Activated CD4-positive, CD25-positive, alpha-beta regulatory T cell (primary cell): ENCODE measurements at places on chromosomes 3 and 15.

- no peak for DNase-seq
These were observed 46.1 kb downstream of the FBLN2 start for GRCh38 chr3:13594991-13595421.

DNA sequence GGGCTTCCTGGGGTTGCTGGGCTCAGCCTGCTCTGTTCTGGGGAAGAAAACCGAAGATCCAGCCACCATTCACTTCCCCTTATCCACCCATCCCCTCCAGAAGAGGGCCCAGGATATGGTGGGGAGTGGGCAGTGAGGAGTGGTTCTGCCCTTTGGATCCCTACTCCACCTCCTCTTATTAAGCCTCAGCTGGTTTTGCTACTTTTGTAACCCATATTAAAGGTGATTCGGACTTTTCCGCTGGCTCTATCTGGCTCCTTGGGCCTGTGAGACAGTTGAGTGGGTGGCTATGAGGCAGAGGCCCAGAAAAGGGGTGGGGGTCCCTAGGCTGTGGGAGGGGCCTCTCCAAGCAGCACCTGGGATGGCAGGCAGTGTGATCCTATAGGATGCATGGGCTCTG, 33.8 kb downstream of the NBEAL2 start:
- no peak for DNase-seq

DNA sequence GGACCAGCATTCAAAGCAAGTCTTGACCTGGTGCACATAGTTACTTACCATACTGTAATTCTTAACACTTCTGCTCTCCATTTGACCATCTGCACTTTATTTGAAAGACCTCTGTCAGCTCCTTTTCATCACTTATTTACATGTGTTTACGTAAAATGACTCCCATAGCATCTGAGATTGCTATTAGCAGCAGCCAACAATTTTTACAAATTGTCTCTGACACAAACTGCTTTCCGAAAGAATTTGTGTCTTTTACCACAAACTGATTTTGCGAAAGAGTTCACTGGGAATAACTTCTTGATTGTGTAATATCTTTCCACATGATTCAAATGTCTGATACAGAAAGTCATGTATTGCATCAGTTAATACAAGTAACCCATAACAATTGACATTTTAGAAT, 144.1 kb upstream of the PEX5L start:
- DNase-seq: no peak

DNA sequence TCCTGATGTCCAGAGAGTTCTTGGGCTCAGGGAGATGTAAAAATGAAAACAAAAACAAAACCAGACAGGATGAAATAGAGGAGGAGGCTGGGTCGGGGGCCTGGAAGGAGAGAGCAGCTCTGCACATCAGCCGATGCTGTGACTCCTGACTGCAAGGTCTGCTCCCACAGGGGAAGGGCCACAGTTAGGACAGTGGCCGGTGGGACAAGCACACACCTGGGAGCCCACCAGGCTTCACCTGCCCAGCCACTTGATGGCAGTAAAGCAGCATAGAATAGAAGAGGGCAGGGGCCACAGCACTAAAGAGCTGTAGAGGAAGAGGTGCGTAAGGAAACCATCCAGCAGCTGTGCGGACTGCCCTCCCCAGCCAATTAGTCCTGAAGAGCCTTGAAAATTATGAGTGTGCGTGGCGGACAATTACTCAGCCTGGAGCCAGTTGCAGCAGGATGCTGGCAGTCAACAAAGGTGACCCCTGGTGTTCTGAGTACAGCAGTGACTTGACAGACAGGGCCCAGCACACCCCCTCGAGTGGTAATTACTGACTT, 29.8 kb downstream of the ALS2CL start:
- no peak for DNase-seq

DNA sequence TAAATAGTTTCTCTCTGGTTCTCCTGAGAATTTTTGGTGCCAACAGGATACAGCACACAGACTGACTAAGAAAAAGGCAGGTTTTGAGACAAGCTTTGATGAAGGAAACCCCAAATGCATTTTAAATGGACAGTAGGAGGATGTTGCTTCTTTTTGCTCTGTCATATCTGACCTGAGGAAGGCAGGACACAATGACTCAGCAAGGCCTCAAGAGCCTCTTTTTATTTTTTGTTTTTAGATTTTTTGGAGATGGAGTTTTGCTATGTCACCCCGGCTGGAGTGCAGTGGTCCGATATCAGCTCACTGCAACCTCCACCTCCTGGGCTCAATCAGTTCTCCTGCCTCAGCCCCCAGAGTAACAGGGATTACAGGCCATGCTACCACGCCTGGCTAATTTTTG, 16.9 kb upstream of the KNG1 start:
- DNase-seq: no peak

DNA sequence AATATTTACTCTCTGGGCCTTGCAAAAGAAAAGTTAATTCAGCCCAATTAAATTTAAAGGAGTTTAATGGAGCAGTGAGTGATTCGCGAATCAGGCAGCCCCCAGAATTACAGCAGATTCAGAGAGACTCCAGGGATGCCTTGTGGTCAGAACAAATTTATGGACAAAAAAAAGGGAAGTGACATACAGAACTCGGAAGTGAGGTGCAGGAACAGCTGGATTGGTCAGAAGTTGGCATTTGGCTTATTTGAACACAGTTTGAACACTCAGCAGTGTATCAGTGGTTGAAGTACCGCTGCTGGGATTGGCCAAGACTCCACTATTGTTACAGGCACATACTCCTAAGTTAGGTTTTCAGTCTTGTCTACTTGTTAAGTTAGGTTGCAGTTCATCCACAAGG, 145.0 kb upstream of the GAP43 start:
- DNase-seq: no peak

- DNase-seq: no peak
These were observed 25.8 kb upstream of the PAQR5 start for GRCh38 chr15:69272891-69273290.

- DNase-seq: no peak
These were observed 88.8 kb upstream of the ARHGEF3 start for GRCh38 chr3:56890448-56891091.

DNA sequence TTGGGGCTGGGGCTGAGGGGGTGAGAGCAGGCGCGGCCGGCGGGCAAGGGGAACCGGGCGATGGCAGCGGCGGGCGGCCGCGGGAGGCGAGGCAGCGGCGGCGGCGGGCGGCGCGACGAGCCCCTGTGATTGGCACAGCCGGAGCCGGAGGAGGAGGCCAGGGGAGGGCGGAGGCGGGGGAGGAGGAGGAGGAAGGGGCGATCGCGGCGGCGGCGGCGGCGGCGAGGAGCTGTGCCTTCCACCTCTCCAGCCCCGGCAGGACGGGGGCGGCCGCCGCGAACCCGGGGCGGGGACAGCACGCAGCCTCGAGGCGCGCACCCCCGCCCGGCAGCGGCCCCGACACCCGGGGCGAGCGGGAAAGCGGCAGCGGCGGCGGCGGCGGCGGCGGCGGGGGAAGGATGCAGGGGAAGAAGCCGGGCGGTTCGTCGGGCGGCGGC, at the start of gene SLCO3A1:
TSS of gene SLCO3A1 (plus strand) at position 198 of the 437 bp plus-strand sequence.
- DNase-seq: peak; percentile 66

GRCh38 chr15:78842519-78842918, 30.2 kb upstream of the MORF4L1 start:
- DNase-seq: no peak

DNA sequence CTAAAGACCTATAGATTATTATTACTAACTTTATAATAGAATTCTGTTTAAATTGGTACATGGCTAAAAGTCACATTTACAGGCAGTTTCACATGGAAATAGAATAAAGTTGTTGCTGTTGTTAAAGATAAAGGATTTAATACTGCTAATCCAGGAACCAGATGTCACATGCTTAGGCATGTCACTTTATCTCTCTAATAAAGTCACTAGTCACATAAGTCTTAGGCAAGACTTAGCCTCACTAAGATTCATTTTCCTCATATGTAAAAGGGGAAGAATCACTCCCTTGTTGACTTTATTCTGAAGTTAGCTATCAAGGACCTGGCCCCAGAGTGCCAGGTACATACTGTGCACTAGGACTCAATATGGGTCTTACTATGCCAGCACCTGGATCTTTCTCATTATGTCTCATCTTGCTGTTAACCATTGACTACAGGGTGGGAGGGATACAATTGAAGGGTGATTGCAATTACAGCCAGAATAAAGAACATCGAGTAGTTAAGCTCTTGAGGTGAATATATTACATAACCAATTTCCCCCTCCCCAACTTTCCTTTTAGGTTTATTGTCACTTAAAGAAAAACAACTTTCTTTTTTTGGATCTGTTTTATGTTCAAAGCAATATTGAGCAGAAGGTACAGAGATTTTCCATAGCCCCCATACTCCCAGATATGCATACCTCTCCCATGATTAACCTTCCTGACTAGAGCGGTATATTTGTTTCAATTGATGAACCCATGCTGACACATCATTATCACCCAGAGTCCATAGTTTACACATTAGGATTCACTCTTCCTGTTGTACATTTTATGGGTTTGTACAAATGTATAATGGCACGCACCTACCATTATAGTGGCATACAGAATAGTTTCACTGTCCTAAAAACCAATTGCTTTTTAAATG, 36.6 kb downstream of the LNP1 start:
- no peak for DNase-seq

GRCh38 chr3:145015253-145015652, 1043.6 kb downstream of the DIPK2A start:
- DNase-seq: no peak

DNA sequence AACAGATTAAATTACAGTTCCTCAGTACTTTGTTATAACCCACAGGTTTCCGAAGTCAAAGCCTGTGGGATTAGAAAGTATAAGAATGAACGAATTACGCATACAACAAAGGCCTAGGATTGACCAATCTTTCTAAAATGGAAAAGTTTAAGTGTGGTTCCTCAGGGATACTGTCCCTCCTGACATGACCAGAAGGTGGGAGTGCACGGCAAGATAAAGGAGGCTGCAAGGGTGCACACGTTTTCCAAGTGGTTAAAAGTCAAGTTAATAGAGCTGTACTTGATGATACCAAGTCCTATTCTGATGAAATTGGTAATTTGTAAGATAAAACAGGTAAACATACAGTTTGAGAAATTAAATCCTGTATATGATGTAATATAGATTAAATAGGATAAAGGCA, 96.2 kb downstream of the ALDH1A2 start:
- DNase-seq: no peak

- no peak for DNase-seq
These were observed 159.2 kb upstream of the PPP2R3A start for GRCh38 chr3:135806317-135806716.

DNA sequence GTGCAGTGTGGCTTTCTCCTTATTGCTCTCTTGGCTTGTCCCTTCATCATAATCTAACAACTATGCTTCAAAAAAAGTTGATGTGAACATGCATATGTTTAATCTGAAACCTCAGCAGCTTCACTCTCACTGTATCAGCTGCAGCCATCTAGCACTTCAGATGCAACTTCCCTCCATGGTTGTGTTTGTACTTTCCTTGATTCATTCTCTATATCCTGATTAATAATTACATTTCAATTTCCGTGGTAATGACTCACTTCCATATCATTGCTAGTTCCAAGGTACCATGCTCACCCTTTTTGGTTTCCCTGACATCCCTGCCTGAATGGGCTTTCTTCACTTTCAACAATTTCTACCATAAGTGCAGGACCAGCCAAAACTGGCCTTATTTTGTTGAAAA, 51.2 kb downstream of the MDFIC2 start:
- no peak for DNase-seq

- DNase-seq: no peak
These were observed 452.1 kb upstream of the PPP2R3A start for GRCh38 chr3:135513106-135514059.

DNA sequence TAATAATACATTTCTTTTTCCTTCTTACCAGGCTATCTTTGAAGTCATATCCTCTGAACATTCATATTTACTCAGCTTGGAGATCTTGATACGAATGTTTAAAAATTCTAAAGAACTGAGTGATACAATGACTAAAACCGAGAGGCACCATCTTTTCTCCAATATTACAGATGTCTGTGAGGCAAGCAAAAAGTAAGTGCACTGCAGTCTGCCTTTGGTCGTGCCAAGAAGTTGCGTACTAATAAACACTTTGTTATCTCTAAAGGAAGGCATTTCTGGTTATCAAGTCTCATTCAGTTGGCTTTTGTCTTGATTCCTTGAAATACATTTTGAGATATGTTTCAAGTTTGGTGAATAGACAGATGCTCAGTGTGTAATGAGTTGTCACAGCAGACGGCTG, 31.6 kb downstream of the ARHGEF26 start:
- no peak for DNase-seq

- no peak for DNase-seq
These were observed 153.7 kb downstream of the TPRG1 start for GRCh38 chr3:189325454-189325853.

- DNase-seq: no peak
These were observed 12.9 kb downstream of the UBAP1L start for GRCh38 chr15:65101891-65102708.

DNA sequence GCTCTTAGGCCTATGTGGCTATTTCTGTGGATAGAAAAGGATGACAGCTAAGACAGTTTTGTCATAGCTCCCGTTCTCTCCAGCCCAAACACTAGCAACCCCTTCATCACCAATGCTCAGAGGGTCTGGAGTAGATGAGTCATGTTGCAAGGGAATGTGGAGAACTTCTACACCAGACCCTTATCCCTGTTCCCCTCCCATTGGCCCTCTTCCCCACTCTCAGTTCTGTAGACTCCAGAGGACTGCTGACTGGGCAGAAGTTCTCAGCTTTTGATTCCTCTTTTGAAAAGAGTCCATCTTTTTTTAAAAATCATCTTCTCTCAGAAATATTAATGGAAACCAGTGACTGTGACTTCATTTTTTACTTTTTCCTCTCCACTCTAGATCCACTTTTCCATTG, 2.4 kb upstream of the MYZAP start:
- no peak for DNase-seq
